ENCODE measurements at places on chromosomes 11 and 22.

DNA sequence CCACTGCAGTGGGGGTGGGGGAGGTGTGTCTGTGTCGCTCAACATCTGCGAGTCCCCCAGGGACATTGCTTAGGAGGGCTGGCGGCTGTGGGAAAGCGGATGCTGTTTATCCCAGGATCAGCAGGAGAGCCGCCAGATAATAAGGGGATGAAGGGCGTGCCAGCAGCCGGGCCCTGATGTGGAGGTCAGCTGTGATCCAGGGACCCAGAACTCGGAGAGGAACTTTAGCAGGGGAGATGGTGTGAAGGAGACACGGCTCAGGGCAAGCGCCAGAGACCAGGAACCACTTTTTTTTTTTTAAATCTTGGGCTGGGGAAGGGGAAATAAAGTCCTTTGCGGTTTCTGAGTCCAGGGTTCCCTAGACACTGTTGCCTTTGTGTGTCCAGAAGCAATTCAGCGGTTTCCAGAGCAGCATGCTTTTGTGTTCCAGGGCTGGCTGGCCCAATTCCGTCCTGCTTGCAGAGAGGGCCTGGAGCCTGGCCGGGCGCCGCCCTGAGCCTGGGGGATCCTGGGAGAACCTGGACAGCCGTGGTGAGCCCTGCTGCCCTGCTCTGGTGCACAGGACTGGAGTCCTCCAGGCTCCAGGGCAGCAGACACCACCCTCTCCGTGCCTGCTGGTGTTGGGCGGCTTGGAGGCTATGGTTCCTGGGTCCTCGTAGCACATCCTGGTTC, at the start of gene GRAMD4:
GRAMD4 (plus strand) TSS at position 557 of the 672 bp plus-strand sequence. CDS start 6,414 bp downstream, outside the sequence.
- H3K4me3 ChIP-seq = no peak within 1 kb of the TSS
- no peaks in the 10 kb centered on the region for H3K36me3 ChIP-seq
- no peaks in the 10 kb centered on the region for H3K27me3 ChIP-seq

DNA sequence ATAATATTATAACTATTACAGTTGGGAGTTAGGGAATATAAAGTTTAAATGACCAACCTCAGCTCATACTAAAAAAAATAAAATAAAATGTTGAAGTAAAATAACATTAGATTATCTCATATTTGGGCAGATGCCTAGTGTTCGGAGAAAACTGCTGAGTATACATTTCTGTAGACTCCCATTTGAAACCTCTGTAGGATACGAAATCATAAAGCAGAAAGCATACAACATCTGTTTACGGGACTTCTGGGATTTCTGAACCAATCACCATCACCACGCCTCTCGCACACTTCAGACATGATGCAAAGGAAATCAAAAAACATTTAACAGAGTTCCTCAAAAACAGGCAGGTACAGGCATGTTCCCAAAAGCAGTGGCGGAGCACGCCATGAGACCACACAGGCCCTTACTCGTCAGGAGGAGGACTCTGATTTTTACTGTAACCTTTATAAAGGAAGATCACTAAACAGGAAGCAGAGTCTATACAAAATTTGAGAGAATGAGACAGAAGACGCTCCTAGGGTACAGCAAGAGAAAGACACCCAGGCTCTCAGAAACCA, 8.6 kb downstream of the ZNF195 start:
- H3K4me1 ChIP-seq = peaks cover 5% of the 10 kb centered on the region
- DNase-seq = no peak
- H3K27ac ChIP-seq = no peak overlapping the region
- no peaks in the 10 kb centered on the region for H3K27me3 ChIP-seq

DNA sequence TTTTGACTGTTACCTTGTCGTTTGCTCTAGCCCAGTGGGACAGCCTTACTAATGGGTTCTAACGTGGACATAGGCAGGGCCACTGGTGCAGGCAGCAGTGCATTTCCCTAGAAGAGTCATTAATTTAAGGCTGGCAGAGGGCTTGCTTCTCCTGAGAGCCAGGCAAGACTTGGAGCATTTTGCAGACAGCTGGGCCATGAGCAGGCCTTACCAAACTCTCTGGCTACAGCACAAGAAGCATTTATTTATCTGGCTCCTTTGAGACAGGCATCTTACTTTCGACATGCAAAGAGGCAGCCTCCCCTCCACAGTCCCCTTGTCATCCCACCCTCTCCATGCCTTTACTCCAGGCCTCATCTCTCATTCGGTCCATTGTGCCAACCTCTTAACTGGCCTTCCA, 139.9 kb downstream of the CSNK2A3 start:
- no peak overlapping the region for H3K4me3 ChIP-seq
- H3K36me3 ChIP-seq = no peaks in the 10 kb centered on the region
- no peaks in the 10 kb centered on the region for H3K27me3 ChIP-seq
- DNase-seq = no peak

DNA sequence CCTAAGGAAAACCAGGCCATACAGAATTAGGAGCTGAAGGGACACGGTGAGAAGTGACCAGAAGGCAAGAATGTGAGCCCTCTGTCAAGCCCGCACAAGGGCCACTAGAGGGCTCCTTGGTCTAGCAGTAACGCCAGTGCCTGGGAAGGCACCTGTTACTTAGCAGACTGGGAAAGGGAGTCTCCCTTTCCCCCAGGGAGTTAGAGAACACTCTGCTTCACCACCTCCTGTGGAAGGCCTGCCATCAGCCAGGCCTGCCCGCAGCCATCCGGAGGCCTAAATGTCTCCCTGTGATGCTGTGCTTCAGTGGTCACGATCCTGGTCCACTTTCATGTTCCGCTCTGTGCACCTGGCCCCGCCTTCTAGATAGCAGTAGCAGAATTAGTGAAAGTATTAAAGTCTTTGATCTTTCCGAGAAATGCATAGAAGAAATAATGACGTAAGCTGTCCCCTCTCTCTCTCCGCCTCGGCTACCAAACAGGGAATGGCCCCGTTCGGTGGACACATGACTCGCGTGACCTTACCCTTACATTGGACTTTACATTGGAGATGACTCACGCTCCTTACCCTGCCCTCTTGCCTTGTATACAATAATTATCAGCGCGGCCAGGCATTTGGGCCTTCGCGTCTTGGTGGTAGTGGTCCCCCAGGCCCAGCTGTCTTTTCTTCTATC, 10.7 kb upstream of the GSTP1 start:
- H3K36me3 ChIP-seq = no peaks in the 10 kb centered on the region
- no peak overlapping the region for H3K27ac ChIP-seq
- peaks cover 9% of the 10 kb centered on the region for H3K27me3 ChIP-seq
- no peak overlapping the region for H3K4me3 ChIP-seq
- no peaks in the 10 kb centered on the region for H3K4me1 ChIP-seq

DNA sequence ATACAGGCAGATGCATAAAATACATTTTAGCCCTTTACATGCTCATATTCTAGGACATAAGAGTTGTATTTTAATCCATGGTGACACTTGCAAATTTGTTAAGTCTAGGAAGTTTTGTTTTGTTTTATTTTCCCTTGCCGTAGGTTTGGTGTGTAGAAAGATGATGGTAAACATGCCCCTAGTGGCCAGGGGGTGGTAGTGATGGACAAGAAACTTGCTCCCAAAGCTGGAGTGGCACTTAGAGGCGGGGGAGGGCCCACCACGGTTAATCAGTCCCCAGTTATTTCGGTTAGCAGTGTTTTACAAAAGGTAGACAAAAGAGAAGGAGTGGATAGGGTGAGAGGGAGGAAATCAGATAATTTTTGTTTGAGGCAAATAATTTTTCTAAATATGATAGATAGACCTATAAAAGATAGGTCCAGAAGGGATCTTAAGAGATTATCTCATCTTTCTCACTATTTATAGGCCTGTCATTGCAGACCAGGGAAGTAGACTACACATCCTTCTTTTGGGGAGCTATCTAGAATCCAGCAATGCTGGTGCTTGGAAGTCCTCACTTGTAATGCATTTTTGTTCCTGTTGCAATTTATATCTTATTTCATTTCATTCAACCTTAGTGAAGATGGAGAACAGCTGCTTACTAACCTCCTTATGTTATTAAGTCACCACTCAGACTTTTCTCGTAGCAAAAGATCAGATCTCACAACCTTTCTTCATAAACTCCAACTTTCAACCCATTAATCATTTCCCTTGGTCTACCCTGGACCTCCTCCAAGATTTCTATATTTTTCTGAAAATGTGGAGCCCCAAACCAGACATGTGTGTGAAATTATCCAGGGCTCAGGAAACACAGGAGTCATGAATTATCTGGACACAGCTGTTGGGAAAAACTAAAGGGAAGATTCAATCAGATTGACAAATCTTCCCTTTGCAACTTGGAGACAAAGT, 5.9 kb upstream of the BDNF start:
- H3K4me3 ChIP-seq = no peak overlapping the region
- peaks cover 10% of the 10 kb centered on the region for H3K4me1 ChIP-seq
- no peak overlapping the region for H3K27ac ChIP-seq
- DNase-seq = no peak
- peaks cover 51% of the 10 kb centered on the region for H3K27me3 ChIP-seq

GRCh38 chr11:31254415-31254814, 115.1 kb downstream of the DCDC1 start:
- H3K27me3 ChIP-seq = peaks cover 9% of the 10 kb centered on the region
- no peak for DNase-seq
- no peaks in the 10 kb centered on the region for H3K36me3 ChIP-seq
- no peak overlapping the region for H3K27ac ChIP-seq
- no peak overlapping the region for H3K4me3 ChIP-seq

DNA sequence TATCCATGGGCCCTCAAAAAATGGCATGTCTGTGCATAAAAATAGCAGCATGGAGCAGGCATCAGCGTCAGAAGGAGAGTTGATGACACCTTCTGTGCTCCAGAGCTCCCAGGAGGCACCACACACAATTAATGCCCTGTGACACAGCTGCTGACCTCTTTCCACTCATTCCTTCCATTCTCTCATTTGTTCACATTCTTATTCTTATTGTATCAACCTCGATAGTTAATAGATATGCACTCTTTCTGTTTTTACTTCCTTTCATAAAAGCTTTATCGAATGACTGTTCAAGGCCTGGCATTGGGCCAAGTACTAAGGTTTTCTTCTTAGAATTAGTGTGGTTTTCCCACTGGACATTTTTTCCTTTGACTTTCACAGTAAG, 266.0 kb upstream of the MTNR1B start:
- DNase-seq = no peak
- H3K27ac ChIP-seq = no peak overlapping the region

DNA sequence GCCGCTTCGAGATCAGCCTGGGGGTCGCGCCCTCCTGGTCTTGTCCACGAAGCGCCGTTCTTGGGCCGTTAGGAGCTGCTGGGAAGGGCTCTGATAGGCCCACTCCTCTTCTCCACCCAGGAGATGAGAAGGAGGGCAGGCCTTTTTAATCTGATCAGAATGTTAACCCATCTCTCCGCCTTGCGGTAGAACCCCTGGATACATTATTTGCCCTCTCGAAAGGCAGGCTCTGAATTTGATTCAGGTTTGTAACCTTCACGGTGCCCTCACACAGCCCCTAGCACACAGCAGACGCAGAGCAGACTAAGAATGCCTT, at the start of gene CCDC83:
CCDC83 (plus strand) TSS at position 43 of the 316 bp plus-strand sequence. CDS start 9,741 bp downstream, outside the sequence.
- peak within 1 kb of the TSS; percentile 81 for H3K4me3 ChIP-seq
- no peaks in the 10 kb centered on the region for H3K27me3 ChIP-seq
- H3K27ac ChIP-seq = peak within 1 kb of the TSS; percentile 92

DNA sequence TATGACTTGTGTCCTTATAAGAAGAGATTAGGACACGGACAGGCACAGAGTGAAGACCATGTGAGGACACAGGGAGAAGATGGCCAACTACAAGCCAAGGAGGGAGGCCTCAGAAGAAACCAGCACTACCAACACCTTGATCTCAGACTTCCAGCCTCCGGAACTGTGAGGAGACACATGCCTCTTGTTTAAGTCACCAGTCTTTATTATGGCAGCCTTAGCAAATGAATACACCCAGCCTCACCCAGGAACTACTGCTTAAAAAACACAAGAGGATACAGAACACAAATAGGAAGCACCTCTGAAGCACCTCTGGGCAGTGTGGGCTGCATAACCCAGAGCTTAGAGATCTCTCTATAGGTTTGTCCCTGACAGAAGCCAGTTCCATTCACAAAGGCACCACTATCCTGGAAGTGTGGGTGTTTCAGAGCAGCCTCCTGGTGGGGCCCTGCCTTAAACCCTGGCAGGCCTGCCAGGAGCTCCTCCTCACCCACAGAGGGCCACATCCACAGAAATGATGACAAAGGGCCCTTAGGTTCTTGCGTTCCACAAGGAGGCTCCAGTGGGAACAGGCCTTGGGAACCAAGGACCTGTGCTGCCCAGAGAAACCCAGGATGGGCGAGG, 58.8 kb downstream of the CHRDL2 start:
- H3K4me1 ChIP-seq = no peaks in the 10 kb centered on the region
- H3K36me3 ChIP-seq = no peaks in the 10 kb centered on the region
- no peaks in the 10 kb centered on the region for H3K27me3 ChIP-seq
- H3K4me3 ChIP-seq = no peak overlapping the region
- no peak for DNase-seq

- no peaks in the 10 kb centered on the region for H3K4me1 ChIP-seq
- no peak overlapping the region for H3K4me3 ChIP-seq
- no peak for DNase-seq
- no peaks in the 10 kb centered on the region for H3K36me3 ChIP-seq
- H3K27ac ChIP-seq = no peak overlapping the region
These were observed 10.9 kb downstream of the USH1C start for GRCh38 chr11:17533341-17533740.

DNA sequence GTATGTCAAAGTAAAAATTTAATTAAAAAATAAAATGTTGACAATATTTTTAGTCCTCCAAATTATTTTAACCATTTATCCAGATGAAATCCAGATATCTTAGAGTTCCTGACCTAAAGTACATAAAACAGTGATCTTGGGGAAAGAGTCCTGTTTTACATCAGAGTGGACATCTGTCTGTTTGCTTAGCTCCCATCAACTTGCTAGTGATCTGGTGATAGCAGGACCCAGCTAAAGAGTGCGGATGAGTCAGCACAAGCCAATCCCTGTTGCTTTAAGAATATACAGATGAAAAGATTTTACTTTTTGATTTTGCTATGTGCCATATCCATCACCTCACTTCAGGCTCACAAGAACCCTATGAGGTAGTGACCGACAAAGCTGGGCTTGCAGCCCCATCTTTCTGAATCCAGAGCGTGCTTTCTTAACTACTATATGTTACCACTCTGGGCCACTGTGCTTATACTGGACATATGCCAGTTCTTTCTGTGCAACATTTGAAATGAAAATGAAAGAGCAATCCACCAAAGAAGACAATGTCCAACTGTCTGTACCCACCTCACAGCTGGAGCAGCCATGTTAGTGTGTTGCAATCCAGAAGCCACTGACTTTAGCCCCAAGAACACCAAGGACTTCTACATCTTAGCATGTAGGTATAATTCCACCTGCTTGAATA, 167.6 kb upstream of the SESN3 start:
- no peak overlapping the region for H3K4me3 ChIP-seq
- H3K4me1 ChIP-seq = no peaks in the 10 kb centered on the region
- H3K27ac ChIP-seq = no peak overlapping the region
- no peaks in the 10 kb centered on the region for H3K36me3 ChIP-seq
- H3K27me3 ChIP-seq = no peaks in the 10 kb centered on the region
- no peak for DNase-seq

- H3K27me3 ChIP-seq = no peaks in the 10 kb centered on the region
- no peaks in the 10 kb centered on the region for H3K4me1 ChIP-seq
- H3K4me3 ChIP-seq = no peak overlapping the region
- DNase-seq = no peak
- H3K27ac ChIP-seq = no peak overlapping the region
- H3K36me3 ChIP-seq = no peaks in the 10 kb centered on the region
These were observed 613.5 kb downstream of the SOX6 start for GRCh38 chr11:15742626-15743519.

- DNase-seq = no peak
- peaks cover 23% of the 10 kb centered on the region for H3K4me1 ChIP-seq
- H3K27ac ChIP-seq = no peak overlapping the region
- H3K27me3 ChIP-seq = peaks cover 34% of the 10 kb centered on the region
- H3K36me3 ChIP-seq = peaks cover 5% of the 10 kb centered on the region
- H3K4me3 ChIP-seq = no peak overlapping the region
These were observed 23.7 kb upstream of the CTR9 start for GRCh38 chr11:10727146-10727851.

Data from activated T-cell treated with anti-CD3 and anti-CD28 coated beads, Interleukin-2, amount 50 U/mL, for 72 hours (primary cell).